ENCODE measurements at places on chromosomes 7 and 10. TPM values are rescaled to one million over a fixed set of nuclear protein-coding genes. Genes with fewer than 3 reads are reported as not detected.

The TCF7L2 gene
- 34.5 TPM for total RNA-seq

- DNase-seq: peak; percentile 18
Measured at GRCh38 chr7:28732071-28732869, 225.9 kb downstream of the TRIL start.

DNA sequence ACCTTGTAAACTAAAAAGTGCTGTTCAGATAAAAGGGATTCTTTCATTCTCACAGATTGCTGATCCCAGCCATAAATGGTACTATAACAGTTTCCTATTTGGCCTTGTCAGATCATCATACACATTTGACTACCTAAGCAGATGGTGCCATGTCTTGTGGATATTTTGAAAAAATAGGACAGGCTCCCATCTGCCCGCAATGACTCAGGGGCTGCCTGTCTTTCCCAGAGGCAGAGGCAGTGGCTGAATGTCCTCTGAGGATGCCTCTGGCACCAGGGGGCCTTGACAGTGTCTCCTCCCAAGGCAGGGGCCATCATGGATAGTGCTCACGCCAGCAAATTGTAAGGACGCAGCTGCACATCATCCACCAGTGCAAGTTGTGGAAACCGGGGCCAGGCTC, 323.0 kb upstream of the PODXL start:
- no peak for DNase-seq

- no peak for DNase-seq
Measured at GRCh38 chr10:76399226-76399625, 967.8 kb downstream of the LRMDA start.

The SCD gene
- total RNA-seq: 72.7 TPM
